ENCODE measurements at places on chromosomes 16 and 17.

DNA sequence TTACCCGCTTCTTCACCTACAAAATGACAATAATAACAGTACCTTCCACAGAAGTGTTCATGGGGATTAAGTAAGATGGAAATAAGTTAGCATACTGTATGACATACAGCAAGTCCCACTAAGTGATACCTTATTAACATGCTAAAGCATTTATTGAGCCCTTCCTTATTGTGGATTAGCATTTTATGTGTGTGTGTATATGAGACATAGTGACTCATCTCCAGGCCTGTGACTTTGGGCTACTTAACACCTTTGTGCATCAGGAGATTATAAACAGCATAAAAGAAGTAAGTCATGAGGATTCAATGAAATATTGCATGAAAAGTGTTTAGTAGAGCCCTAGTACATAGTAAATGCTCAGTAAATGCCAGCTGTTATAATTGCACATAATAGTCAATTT is 52.9 kb downstream of the CA10 start:
- no peak for DNase-seq

- DNase-seq, result peak; percentile 18
Observed at GRCh38 chr16:50025537-50025931, 509 bp downstream of the CNEP1R1 start.

GRCh38 chr17:59627274-59627673 is 7.6 kb downstream of the CLTC start:
- DNase-seq, result no peak

- DNase-seq, result no peak
Observed at GRCh38 chr17:43545383-43545632, 832 bp downstream of the ETV4 start.

DNA sequence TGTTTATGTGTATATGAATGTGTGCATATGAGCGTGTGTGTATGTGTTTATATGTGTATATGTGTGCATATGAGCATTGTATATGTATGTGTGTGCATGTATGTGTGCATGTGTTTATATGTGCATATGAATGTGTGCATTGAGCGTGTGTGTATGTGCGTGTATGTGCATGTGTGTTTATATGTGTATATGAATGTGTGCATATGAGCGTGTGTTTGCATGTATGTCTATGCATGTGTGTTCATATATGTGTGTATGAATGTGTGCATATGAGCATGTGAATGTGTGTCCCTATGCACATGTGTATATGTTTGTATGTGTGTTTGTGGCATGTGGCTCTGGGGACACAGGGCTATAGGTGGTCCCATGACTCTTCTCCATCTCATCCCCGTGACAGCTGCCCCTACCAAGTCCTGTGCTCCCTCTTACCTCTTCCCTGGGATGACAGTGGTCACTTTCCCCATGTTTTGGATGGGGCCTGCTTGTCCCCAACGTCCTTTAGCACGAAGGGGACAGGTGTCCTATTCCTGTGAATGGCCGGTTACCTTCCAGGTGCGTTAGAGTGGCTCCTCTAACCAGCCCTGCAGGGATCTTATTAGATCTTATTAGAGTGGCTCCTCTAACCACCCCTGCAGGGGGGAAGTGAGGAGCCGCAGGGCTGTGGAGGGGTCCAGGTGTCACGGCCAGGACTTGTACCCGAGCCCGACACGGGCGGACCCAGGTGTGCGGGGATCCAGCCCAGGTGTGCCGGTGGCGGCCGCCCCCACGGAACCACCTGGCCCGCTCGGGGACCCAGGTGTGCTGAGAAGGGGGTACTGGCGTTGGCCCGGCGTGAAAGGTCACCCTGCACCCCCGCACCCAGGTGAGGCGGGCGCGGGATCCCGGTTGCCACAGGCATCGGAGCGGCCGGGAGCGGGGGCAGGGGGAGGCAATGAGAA is 105.6 kb downstream of the SEC14L1 start:
- no peak for DNase-seq

DNA sequence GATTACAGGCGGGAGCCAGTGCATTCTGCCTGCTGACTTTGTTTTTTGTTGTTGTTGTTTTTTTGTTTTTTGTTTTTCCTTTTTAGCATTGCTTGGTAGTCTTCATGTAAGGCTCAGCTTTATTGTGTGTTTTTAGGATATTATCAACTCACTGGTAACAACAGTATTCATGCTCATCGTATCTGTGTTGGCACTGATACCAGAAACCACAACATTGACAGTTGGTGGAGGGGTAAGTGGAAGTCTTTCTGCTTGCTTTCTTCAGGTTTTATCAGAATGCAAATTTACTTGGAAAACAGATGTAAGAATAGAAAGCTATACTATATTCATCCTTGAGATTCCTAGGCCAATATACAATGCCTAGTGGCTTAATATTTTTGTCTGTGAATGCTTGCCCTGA is 3.3 kb upstream of the CMTM1 start:
- DNase-seq, result no peak

GRCh38 chr17:17569691-17570090 is 21.8 kb downstream of the PEMT start:
- no peak for DNase-seq

- DNase-seq, result no peak
Observed at GRCh38 chr17:62986549-62986948, 20.5 kb downstream of the TANC2 start.

DNA sequence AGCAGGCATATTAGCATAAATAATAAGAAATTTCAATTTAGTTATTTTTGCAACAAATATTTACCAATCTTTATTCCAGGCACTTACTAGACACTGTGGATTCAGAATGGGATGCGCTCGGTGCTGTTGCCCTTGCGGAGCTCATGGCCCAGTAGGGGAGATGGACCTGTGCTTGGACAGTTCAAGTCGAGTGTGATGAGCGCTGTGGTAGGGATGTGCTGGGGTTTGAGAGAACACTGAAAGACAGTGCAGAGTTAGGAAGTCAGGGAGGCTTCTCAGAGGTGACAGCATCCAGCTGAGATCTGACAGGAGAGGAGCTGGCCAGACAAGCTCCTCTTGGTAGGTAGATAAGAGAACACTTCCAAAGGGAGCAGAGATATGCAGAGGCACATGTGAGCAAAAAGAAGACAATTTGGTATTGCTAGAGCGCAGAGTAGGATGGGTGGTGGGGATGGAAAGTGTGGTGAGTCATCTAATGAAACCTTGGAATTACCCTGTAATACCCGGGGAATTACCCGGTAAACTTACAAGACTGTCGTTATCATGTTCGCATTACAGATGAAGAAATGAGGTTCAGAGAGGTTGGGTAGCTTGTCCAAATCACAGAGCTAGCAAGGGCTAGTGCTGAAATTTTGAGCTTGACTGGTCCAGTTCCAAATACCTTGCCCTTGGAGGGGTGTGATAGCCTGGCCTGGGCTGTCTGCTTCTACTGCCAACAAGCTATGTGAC is 298.1 kb upstream of the N4BP1 start:
- no peak for DNase-seq

DNA sequence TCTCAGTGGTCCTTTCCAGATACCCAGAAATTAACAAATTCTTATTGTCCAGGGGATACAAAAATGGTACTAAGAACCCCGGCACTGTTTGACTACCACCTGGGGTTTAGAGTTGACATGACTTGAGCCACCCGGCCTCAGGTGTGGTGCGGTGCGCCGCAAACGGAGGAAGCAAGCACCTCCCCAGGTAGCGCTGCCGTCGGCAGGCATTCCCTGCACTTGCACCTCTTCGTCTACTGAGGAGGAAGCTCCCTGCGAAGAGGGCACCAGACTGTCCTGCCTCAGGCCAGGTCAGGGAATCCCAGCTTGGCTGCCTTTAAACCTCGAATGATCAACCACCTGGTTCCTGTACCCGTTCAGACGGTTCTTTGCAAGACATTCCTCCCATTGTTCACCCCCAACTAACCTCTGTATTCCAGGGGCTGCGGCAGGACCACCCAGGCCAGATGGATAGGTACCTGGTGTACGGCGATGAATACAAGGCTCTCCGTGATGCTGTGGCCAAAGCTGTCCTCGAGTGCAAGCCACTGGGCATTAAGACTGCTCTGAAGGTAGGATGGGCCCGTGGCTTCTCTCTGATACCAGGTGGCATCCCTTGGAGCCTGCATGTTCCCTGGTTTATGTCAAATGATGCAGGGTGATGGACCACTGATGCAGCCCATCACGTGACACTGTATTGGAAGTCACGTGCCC is 40.8 kb upstream of the ENDOV start:
- DNase-seq, result no peak

- DNase-seq, result peak; percentile 50
Observed at GRCh38 chr17:48612854-48613691, 2.0 kb downstream of the HOXB8 start.

DNA sequence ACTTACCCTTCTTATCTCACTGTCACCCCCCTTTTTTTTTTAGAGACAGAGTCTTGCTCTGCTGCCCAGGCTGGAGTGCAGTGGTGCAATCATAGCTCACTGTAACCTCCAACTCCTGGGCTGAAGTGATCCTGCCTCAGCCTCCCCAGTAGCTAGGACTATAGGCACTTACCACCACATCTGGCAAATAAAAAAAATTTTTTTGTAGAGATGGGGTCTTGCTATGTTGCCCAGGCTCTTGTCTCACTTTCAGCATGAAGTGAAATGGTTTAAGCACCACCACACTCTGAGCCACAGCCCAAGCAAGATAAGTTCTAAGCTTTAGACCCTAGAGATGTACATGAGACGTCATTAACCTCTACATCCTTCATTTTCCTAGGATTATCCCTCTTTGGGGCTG is 34.5 kb upstream of the EFCAB13 start:
- DNase-seq, result no peak

- no peak for DNase-seq
Observed at GRCh38 chr16:5932906-5933305, 835.3 kb upstream of the EEF2KMT start.

- DNase-seq, result no peak
Observed at GRCh38 chr17:18382441-18383078, 5.0 kb downstream of the EVPLL start.

GRCh38 chr17:29710891-29711418 is 88.2 kb upstream of the CORO6 start:
- no peak for DNase-seq

DNA sequence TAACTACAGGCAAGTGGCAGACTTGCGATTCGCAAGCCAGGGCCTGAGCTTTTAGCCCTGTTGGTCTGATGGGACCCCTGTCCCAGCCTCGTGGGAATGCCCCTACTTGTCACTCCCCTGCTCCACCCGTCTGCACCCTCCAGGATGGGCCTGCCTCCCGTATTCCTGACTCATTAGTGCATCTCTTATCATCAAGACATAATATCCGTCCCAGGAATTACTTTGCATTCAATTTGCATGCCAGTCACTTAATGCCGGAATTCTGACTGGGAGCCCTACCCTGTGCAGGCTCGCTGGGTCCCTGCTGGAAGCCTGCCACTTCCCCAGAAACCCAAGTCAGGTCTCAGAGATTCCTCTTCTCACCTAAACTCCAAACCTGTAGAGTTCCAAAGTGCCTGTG is 3.3 kb downstream of the PRSS53 start:
- DNase-seq, result no peak

DNA sequence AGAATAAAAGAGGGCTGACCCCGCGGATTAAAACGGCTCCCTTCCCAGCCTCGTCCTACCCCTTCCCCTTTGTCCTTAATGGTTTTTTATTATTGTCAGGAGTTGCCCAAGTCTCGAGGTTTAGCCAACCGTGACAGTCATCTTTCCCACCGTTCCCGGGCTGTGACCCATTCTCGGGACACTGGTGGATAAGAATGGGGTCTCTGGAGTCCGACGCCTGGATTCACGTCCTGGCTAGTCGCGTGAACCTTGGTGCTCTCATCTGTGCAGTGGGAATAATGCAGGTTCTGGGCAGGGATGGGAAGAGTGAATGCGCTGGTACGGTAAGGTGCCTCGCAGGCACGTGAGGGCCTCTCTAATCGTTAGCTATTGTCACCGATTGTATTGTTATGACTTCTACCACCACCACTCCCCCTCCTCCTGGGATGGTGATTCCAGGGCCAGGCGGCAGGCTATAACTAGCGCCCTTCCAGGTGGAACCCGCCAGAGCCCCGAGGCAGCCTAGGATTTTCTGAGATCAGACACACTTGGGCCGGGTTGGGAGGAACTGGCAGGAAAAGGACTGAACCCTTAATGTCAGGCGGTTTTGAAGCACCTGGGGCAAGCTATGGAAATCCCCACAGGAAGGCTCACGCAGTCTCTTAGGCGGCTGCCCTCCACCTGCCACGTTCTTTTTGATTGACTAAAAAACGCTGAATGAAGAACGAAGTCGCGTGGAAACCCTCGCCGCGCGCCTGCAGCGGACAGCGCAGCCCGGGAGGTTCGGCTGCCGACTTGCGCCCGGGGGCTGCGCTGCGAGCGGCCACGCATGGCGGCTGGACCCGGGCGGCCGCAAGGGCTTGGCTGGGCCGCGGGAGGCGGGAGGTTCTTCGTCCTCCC is 2.7 kb downstream of the HS3ST3B1 start:
- DNase-seq, result peak; percentile 49

DNA sequence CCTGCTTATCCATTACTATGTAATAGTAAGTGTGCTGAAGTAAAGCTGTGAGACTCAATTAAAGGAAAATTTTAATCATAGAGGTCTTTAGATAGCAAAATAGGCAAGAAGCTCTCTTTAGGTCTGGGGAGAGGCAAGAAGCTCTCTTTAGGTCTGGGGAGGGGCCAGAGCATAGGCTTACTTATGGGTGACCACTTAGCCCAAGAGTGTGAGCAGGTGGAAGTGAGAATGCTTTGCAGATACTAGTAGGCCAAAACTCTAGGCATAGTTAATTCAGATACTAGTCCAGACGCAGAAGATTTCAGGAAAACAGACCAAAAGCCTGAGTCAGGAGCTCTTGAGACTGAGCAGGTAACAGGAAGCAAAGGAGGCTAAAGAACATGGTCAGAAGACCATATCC is 49.6 kb downstream of the GLG1 start:
- DNase-seq, result no peak

- no peak for DNase-seq
Observed at GRCh38 chr17:33497623-33498022, 204.5 kb upstream of the ASIC2 start.

GRCh38 chr17:4900231-4901107 is 1.1 kb downstream of the C17orf107 start:
- peak; percentile 30 for DNase-seq

DNA sequence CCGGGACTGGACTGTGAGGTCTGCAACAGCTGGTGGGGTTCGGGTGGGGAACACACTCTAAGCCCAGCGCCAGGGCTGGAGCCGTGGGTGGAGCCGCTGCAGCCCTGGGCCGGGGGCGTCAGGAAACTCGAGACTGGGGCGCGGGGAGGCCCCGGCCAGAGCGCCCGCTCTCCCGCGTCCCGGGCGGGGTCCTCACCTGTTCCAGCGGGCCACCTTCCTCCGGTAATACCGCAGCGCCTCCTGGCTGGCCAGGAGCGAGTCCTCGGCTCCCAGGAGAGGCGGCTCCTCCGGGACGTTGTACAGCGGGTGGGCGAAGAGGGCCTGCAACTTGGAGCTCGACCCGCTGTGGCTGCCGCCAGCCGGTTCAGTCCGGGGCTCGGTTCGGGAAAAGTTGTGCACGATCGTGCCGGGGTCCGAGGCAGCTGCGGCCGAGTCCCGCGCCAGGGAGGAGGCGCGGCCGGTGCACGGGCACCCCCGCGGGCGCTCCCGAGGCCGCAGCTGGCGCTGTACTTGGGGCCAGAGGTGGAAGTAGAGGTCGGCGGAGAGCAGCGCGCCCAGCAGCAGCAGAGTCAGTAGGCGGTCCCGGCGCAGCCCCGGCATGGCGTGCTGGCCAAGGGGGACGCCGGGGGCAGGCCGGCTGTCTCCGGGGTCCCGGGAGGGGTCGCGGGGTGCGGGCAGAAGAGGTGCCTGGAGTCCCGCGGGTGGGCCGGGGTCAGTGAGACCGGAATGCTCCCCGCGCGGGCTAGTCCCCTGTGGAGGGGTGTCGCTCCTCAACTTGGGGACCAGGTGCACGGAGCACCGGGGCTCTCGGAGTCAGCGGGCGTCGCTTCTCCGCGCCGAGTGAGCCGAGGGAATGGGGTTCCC is 868 bp downstream of the FAM20A start:
- no peak for DNase-seq

All from T-helper 2 cell (primary cell).